CD8-positive, alpha-beta memory T cell (primary cell): ENCODE measurements at places on chromosomes 6 and 20.

- no peak for DNase-seq
Observed at GRCh38 chr6:133301835-133302234, 60.7 kb downstream of the EYA4 start.

DNA sequence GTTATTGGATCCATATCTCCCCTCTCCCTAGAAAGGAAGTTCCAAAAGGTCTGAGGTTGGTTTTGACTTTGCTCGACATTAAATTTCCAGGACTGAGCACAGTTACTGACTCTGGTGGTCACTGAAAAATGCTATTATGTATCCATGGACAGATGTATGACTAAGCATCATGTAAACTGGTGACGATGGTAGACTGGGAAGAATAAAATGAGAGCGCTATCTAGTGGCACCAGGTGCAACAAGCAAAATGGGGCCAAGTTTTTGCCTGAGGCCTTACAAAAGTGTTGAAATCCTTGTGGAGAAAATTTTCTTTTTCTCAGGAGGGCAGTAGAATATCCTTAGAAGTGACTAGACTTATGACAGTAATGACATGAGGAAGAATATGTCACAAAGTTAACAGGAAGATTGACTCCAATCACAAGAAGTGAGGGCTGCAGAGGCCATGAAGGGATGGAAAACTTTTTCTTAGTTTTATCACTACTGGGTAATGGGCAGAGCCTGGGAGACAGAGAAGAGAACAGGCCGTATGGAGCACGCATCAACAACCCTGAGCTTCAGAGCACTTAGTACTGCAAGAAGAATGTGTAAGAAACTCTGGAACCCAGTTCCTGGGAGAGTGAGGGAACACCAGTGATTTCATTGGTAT lies 88.9 kb upstream of the ELOVL5 start:
- peak; percentile 6 for DNase-seq

DNA sequence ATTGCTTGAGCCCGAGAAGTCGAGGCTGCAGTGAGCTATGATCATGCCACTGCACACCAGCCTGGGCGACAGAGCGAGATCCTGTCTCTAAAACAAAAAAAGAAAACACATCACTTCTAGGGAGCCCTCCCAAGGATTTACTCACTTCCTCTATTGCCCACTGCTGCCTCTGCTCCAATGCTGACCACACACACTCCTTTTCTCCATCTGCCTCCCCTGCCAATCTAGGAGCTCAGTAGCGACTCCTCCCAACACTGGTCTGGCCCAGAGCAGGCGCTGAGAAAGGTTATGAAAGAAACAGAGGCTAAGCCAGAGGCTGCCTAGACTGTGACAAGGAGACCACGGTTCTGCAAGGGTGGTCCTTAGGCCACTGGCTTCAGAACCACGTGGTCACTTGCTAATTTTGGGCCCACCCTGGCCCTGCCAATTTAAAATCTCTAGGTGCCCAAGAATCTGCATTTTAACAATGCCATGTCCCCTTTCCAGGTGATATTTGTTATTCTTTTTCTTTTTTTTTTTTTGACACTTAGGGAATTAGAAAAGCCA lies 1.3 kb upstream of the E2F1 start:
- no peak for DNase-seq

DNA sequence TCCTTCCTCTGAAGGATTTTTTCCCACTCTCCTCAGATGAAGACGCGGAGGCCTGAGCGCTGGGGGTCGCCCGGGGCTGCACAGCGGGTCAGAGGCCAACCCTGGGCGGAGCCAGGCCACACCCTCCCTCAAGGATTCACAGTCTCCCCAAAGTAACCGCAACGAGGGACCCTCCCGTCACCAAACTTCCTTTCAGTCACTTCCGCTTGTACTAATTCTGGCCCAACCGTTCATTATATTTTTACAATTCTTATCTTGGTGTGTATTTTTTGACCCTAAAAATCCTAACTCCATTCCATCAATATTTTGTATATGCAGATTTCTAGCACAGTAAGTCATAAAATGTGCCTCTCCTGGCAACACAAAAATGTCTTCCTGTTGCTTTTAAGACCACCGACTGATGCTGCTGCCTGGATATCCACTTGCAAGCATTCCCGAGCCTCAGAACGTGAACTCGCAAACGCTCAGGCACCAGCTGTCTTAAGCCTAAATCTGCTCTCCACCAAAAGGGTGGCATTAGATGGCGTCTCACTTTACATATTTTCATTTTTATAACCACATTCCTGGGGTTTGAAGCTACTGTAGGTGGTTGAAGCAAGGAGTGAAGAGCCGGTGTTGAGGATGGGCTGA lies 128.0 kb downstream of the DLL1 start:
- DNase-seq = no peak

- DNase-seq = no peak
Observed at GRCh38 chr6:106134087-106134770, 48.1 kb downstream of the PRDM1 start.

DNA sequence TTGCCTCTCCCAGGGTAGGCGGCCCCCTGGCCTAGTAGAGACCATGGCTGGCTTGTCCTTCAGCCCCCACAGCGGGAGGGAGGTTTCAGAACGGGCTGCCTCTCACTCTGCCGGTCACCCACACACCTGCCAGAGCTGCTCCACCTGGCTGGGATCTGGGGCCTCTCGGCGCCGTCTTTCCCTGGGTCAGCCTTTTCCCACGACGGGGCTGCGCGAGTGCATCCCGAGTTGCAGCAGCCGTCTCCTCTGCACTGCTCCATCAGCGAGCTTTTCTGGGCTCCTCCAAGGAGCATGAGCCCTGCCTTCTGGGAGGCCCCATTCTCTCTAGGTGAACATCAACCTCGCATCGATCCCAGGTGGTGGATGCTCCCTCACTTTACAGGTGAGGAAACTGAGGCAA lies 15.9 kb upstream of the SPDEF start:
- DNase-seq = no peak

- no peak for DNase-seq
Observed at GRCh38 chr6:137740091-137740755, 126.8 kb upstream of the TNFAIP3 start.

DNA sequence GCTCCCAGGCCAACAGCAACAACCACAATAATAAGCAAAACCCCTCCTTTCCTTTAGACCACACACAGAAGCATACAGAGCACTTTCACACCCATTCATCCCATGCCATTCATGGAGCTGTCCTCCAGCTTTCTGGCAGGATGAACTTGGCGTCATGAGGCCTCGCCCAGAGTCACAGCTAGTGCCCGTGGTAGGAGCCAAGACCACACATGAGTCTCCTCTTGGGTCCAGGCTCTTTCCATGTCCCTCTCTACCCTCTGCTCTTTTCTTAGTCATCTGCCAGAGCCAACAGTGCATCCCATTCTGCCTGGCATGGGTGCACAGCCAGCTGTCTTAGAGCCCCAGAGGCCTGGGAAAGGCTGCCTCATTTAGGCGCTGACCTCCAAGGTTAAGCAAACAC lies 1.8 kb upstream of the TGM3 start:
- DNase-seq = no peak

DNA sequence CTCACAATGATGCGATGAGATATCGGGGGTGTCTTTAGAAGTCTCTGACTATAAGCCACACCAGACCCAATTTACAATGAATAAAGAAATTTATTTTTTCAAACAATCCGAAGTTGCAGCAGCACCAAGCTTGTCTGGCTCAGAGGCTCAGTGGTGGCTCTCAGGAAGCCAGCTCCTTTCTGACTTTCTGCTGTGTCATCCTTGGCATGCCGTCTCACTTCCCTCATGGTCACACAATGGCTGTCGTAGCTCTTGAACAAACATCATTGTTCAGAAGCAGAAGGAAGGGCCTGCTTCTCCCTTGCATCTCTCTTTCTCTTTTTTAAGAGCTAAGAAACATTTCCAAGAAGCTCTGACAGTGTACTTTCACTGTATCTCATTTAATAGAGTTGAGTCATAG lies 299.0 kb downstream of the DOK5 start:
- no peak for DNase-seq

DNA sequence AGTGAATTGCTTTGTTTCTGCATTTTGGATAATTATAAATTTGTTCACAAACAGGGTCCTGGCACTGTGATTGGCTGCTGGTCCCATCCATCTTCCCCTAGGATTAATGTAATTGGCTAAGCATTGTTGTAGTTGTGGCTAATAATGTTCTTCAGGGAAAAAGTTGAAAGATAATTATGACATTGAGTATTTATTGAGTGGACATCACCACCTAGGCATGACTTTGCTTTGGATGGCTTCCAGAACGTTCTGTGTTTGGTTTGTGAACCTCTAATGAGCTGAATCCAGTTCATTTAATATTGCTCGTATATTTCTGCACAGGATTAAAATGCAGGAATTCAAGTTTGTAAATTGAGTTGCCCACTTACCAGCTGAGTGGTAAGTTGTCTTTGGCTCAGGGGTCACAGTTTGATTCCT lies 55.1 kb downstream of the ARID1B start:
- no peak for DNase-seq

DNA sequence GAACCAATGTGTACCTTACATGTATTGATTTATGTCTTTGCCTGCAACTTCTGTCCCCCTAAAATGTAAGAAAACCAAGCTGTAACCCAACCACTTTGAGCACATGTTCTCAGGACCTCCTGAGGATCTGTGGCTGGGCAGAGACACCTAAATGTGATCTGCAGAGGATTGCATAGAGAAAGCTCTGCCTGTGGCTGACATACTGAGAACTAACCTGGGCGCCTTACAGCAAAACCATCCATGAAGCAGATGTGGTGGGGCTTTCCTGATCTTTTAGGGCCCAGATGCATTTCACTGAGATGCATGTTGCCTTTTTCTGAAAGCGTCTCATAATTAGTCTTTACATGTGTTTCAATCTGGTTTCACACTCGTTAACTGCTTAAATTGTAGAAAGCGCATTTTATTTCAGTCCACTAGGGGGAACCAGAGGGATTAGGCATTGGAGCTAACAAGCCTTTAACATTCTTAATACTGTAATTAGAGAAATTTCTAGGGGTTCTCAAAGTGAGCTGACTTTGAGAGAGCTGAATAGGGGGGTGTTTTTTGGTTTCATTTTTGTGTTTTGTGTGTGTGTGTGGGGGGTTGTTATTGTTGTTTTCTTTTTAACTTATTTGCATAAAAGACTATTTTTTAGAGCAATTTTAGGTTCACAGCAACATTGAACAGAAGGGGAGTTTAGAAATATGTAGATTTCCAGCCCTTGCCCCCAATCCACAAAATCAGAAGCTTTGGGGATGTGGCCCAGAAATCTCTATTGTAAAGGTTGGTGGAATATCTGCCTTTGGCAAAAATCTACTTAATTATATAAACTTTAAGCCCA lies 50.9 kb upstream of the FAM184A start:
- no peak for DNase-seq

DNA sequence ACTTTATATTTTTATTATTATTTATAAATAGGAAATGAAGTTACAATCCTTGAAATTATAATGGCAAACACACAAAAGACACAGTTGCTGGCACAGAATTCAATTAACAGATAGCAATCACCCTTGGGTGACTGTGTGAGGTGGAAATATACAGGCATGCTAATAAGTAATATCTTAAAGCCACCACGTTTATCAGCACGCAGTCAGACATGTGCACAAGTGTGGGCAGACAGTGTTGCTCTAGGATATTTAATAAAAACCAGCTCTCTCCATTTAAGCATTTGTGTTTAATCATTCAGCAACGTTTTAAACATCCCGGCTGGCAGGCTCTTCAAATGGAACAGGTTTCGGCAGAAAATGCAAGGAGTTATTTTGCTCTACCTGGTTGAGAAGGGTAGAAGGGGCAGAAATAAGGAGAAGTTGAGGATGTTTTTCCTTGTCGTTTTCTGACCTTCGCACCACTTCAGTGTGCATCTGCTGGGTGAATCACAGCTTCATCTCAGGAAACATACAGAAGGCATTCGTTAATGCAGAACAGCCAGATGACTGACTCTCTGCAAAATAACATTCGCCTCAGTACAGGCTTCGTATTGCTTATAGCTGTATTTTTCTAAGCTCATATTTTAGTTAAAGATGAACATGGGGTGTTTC lies 585.1 kb downstream of the QKI start:
- no peak for DNase-seq

DNA sequence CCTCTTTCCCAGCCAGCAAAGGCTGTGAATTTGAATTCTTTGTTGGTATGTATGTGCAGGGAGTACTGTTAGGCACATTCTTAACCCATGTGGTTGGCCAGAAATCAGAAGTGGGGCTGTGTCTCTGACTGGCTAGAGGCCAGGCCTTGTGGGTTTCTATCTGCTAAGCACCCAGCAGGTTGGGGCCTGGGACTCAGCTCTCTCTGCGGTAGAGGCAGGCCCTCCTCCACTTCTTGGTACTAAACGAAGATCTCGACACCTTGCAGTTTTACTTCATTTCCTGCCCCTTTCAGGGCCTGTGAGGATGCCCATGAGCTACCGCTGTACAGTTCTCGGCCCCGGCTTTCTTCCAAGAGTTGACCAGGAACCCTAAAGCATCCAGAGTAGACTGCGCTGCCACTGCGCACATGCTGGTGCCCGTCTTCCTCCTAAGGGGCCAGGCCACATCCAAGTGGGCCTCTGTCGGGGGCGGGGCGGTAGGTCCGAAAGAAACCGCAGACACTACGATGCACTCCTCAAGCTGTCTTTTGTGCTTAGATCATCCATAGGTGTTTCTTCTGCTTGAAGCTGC lies 51.1 kb downstream of the TCP11 start:
- no peak for DNase-seq

- DNase-seq = no peak
Observed at GRCh38 chr20:2379511-2380229, 1.0 kb upstream of the TGM6 start.
